ENCODE measurements at places on chromosomes 7 and 10.

DNA sequence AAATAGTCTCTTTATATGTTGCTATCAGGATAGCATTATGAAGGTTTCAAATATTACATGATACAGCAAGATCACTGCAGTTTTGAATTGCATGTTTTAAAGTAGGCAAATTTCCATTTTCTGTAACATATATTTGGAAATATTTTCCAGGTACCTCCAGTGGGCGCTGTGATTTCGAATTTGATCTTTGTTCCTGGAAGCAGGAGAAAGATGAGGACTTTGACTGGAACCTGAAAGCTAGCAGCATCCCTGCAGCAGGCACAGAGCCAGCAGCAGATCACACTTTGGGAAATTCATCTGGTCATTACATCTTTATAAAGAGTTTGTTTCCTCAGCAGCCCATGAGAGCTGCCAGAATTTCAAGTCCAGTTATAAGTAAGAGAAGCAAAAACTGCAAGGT, 299.0 kb downstream of the MALRD1 start:
- H3K4me1 ChIP-seq: no peaks in the 10 kb centered on the region
- no peaks in the 10 kb centered on the region for H3K27me3 ChIP-seq
- H3K4me3 ChIP-seq: no peak overlapping the region
- peak; percentile 5 for DNase-seq

GRCh38 chr7:70797109-70797514, 334.8 kb upstream of the GALNT17 start:
- H3K4me3 ChIP-seq: no peak overlapping the region
- H3K27me3 ChIP-seq: no peaks in the 10 kb centered on the region
- no peak for DNase-seq
- no peaks in the 10 kb centered on the region for H3K4me1 ChIP-seq

DNA sequence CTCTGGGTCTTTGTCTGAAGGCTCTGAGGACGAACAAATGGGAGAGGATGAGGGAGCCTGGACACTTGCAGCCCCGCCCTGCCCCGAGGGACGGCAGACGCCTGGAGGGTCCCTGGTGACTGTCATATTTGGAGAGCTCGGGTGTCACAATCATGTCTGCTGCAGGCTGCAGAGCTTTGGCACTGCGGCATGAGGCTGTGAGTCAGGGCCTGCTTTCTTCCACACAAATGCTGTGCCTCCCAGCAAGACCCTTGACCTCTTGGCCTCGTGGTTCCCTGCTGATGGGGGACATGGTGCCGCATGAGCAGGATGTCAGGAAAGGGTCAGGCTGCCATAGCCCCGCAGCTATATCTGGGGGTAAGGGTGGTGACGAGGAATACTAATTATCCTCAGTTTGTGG, 64.9 kb upstream of the PPIF start:
- no peak overlapping the region for H3K4me3 ChIP-seq
- peaks cover 69% of the 10 kb centered on the region for H3K36me3 ChIP-seq
- H3K27me3 ChIP-seq: no peaks in the 10 kb centered on the region
- peaks cover 23% of the 10 kb centered on the region for H3K4me1 ChIP-seq
- no peak overlapping the region for H3K27ac ChIP-seq
- peak; percentile 90 for DNase-seq

DNA sequence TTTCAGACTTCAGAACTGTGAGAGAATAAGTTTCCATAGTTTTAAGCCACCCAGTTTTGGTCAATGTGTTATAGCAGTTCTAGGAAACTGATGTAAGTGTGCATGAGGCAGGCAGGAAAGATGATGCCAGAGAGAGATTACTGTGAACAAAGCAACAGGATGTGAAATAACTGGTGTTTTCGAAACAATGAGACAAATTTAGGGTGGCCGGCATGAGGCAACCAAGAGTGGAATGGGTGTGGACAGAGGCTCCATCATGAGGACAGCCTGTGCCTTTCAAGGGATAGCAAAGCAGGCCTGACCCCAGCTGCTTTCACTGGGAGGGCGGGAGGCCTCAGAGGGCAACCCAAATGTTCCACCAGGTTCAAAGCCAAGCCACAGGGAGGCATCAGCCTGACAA, 67.3 kb upstream of the UCN3 start:
- no peak overlapping the region for H3K4me3 ChIP-seq
- H3K36me3 ChIP-seq: no peaks in the 10 kb centered on the region
- no peak for DNase-seq
- H3K27me3 ChIP-seq: peaks cover 3% of the 10 kb centered on the region

DNA sequence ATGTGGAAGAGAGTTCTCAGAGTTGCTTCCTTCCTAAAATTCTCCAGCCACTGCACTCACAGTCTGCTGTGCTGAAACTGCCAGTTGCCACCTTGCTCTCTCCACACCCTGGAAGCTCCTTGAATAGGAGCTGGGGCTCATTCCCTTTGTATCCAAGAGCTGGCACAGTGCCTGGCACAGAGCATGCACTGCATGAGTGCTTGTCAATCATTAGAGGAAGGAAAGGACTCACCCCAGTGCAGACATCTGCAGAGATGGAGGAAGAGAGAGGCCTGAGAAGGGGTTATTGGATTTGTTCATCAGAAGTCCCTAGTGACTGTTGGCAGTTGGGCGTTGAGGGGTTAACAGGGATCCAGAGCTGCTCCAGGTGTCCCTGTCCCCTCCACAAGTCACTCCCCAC, 41.7 kb upstream of the DUSP5 start:
- peak; percentile 65 for DNase-seq
- no peaks in the 10 kb centered on the region for H3K27me3 ChIP-seq
- H3K36me3 ChIP-seq: no peaks in the 10 kb centered on the region
- no peak overlapping the region for H3K4me3 ChIP-seq
- peaks cover 24% of the 10 kb centered on the region for H3K4me1 ChIP-seq

GRCh38 chr10:88833156-88833555, 18.5 kb downstream of the ANKRD22 start:
- no peaks in the 10 kb centered on the region for H3K4me1 ChIP-seq
- H3K4me3 ChIP-seq: no peak overlapping the region
- H3K27ac ChIP-seq: no peak overlapping the region
- peak; percentile 6 for DNase-seq
- H3K36me3 ChIP-seq: no peaks in the 10 kb centered on the region
- H3K27me3 ChIP-seq: no peaks in the 10 kb centered on the region

DNA sequence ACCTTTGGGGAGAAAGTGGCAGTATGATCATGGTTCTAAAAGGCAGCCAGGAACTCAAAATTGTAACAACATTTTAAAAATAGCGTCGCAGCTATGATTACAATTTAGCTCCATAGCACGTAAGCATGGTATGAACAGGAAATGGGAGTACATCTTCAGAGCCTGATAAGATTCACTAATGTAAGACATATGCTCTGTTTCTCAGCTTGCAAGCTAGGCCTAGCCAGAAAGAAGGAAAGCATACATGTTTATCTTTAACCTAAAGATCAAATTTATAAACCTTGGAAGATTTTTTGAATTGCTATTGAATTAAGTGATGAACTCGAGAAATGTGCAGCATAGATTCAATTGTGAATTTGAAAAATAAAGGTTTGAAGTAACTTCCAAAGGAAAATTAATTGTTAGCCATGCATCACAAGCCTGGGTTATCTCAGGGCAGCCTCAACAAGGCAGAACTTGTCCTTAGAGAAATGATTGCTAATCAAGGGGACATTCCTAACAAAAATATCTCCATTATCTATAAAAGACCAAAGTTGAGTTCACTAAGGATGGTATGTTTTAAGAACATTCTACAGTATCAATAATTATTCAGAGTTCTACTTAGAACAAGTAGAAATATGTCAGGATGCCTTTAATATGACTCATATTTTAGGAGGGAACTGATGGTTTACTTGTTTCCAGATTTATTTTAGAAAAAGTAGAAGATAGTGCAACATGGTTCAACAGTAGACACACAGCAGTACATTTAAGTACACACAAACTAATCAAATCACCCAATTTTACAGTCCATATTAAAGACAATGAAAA, 38.8 kb upstream of the SEPTIN7 start:
- H3K27me3 ChIP-seq: no peaks in the 10 kb centered on the region
- no peak overlapping the region for H3K27ac ChIP-seq
- H3K36me3 ChIP-seq: no peaks in the 10 kb centered on the region
- no peak overlapping the region for H3K4me3 ChIP-seq

- no peak overlapping the region for H3K27ac ChIP-seq
- no peaks in the 10 kb centered on the region for H3K36me3 ChIP-seq
- no peak overlapping the region for H3K4me3 ChIP-seq
- H3K4me1 ChIP-seq: no peaks in the 10 kb centered on the region
- no peaks in the 10 kb centered on the region for H3K27me3 ChIP-seq
These were observed 21.2 kb downstream of the CALML5 start for GRCh38 chr10:5477948-5478693.

DNA sequence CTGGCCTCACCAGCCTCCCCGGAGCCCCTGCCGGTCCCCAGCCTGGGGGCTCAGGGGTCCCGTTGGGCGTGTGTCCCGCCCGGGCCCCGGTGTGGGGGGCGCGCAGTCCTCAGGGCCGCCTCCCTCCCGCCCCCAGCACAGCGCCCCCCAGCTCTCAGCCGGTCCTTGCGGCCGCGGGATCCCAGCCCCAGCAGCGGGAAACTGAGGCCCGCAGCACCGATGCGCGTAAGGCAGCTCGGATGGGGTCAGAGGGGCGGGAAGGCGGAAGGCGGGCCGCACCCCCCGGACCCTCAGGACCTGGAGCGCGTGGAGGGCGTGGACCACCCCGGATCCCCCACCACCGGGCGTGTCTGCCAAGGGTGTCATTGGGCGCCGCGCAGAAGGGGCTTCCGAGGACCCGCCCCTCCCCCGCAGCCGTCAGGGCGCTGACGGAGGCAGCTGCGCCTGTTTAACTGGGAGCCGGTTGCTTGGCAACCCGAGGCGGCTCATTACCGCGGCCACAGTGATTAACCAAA, 14.9 kb downstream of the UNCX start:
- no peak overlapping the region for H3K27ac ChIP-seq
- H3K4me1 ChIP-seq: no peaks in the 10 kb centered on the region
- no peaks in the 10 kb centered on the region for H3K36me3 ChIP-seq
- no peak overlapping the region for H3K4me3 ChIP-seq

DNA sequence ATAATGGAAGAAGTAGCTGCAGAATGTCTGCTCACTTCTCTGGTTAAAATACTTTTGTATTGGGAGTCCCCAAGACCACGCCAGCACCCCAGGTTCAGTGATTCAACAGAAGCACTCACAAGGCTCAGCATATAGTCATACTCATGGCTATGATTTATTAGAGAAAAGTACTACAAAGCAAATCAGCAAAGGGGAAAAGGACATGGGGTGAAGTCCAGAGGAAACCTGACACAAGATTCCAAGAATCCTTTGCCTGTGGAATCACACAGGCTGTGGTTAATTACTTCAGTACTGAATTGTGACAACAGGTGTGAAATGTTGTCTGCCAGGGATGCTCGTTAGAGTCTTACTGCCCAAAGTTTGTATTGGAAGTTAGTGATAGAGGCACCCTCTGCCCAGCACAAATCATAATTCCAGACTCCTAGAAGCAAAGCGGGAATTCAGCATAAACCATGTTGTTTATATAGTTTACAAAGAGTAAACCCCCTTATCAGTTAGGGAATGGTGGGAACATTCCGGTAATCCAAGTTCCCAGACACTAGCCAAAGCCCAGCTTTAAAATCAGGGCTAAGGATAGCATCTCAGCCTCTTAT, 79.4 kb downstream of the HYCC1 start:
- peak overlapping the region; percentile 60 for H3K27ac ChIP-seq
- H3K4me3 ChIP-seq: no peak overlapping the region
- H3K4me1 ChIP-seq: peaks cover 20% of the 10 kb centered on the region
- DNase-seq: no peak
- no peaks in the 10 kb centered on the region for H3K36me3 ChIP-seq
- H3K27me3 ChIP-seq: no peaks in the 10 kb centered on the region

- H3K27me3 ChIP-seq: peaks cover 77% of the 10 kb centered on the region
- H3K36me3 ChIP-seq: no peaks in the 10 kb centered on the region
- no peak within 1 kb of the TSS for H3K27ac ChIP-seq
- no peaks in the 10 kb centered on the region for H3K4me1 ChIP-seq
- peak within 1 kb of the TSS; percentile 39 for H3K4me3 ChIP-seq
These were observed at the start of gene WIPF3 for GRCh38 chr7:29806208-29806994. Gene WIPF3, plus strand, starts transcription at chr7:29806508. Its CDS starts 28,217 bp downstream, at chr7:29834725.

- no peak overlapping the region for H3K4me3 ChIP-seq
- DNase-seq: no peak
- H3K27me3 ChIP-seq: no peaks in the 10 kb centered on the region
- H3K4me1 ChIP-seq: no peaks in the 10 kb centered on the region
These were observed 265.9 kb upstream of the DGKB start for GRCh38 chr7:15168489-15168888.

- no peak for DNase-seq
- no peaks in the 10 kb centered on the region for H3K27me3 ChIP-seq
- peak overlapping the region; percentile 57 for H3K27ac ChIP-seq
- H3K4me1 ChIP-seq: peaks cover 9% of the 10 kb centered on the region
- no peak overlapping the region for H3K4me3 ChIP-seq
- H3K36me3 ChIP-seq: no peaks in the 10 kb centered on the region
These were observed 117.8 kb downstream of the TES start for GRCh38 chr7:116328161-116328560.

- H3K27me3 ChIP-seq: no peaks in the 10 kb centered on the region
- no peaks in the 10 kb centered on the region for H3K36me3 ChIP-seq
- DNase-seq: peak; percentile 61
- H3K27ac ChIP-seq: no peak overlapping the region
- peaks cover 28% of the 10 kb centered on the region for H3K4me1 ChIP-seq
- no peak overlapping the region for H3K4me3 ChIP-seq
These were observed 847 bp downstream of the AGMO start for GRCh38 chr7:15560968-15561367.

GRCh38 chr10:96556003-96556402, 30.8 kb downstream of the TM9SF3 start:
- no peaks in the 10 kb centered on the region for H3K27me3 ChIP-seq
- no peak for DNase-seq
- no peak overlapping the region for H3K27ac ChIP-seq
- peaks cover 4% of the 10 kb centered on the region for H3K4me1 ChIP-seq
- H3K36me3 ChIP-seq: peaks cover 57% of the 10 kb centered on the region

DNA sequence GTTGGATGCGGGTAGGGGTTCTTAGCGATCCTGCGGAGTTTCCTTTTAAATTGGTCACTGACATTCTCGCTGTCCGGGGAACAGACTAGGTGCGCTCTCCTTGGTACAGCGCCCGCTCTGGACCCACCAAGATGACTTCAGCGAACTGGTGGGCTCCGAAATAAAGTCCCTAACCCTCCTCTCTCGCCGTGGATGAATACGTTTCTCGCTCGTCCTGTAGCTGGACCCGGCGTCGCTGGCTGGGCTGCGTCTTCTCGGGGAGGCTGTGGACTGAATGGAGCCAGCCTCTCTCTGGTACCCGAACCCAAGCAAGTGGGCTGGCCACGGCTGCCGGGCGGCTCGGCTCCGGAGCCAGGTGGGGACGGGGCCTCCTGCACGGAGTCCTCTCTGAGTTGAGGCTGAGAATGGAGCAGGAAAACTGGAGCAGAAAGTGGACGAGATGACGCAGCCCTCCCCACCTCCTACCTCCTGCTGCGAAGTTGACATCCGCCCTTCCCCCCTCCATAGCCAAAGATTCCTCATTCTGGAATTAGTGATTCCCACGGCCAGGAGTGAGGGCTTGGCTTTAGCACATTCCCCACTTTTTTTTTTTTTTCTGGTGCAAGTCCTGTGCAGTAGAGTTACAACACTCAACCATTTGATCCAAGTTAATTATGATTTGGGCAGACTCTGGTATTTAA, 1.5 kb downstream of the UNC5B start:
- peaks cover 45% of the 10 kb centered on the region for H3K4me1 ChIP-seq
- peak overlapping the region; percentile 90 for H3K4me3 ChIP-seq
- H3K27me3 ChIP-seq: peaks cover 27% of the 10 kb centered on the region

- H3K36me3 ChIP-seq: no peaks in the 10 kb centered on the region
- H3K27me3 ChIP-seq: no peaks in the 10 kb centered on the region
- H3K4me1 ChIP-seq: no peaks in the 10 kb centered on the region
- peak; percentile 62 for DNase-seq
- H3K27ac ChIP-seq: no peak overlapping the region
These were observed 110.1 kb downstream of the ACTR3B start for GRCh38 chr7:152869677-152870051.

- no peaks in the 10 kb centered on the region for H3K27me3 ChIP-seq
- H3K36me3 ChIP-seq: no peaks in the 10 kb centered on the region
- H3K4me3 ChIP-seq: no peak overlapping the region
- no peaks in the 10 kb centered on the region for H3K4me1 ChIP-seq
These were observed 69.3 kb downstream of the APBB1IP start for GRCh38 chr10:26507441-26507840.
